ENCODE measurements at places on chromosomes 3 and 15.

DNA sequence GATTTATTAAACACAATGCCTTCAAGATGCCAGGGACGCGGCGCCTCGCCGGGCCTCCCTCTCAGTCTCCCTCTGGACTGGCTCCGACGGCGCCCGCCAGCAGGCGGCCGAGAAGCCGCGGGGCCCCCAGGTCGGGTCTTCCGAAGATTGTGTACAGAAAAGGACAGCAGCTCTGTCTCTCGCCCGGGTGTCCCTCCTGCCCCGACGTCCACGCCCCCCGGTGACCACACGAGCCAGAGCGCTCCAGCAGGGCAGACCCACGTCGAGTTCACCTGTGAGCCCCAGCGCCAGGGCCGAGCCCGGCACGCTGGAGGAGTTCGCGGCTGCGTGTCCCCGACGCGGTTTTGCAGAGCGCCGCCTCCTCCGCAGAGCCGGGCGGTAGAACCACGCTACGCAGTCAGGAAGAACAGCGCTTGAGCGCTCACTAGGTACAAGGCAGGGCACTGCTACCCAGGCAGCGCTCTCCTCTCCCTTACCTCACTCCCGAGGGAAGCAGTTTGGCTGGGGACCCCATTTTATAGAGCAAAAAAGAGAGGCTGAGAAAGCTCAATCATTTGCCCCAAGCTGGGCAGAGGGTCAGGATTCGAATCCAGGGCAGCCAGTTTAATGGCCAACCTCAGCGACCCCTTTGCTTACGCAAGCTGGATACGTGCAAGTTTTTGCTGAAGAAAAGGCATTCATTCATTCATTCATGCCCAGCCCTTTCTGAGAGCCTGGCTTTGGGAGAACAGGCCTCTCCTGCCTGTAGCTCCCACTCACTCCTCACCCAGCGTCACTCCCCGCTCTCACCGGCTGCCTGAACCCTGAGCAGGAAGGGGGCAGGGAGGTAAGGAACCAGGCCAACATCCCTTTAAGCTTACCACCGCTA, 3.0 kb upstream of the TLE3 start:
- DNase-seq, result peak; percentile 85

DNA sequence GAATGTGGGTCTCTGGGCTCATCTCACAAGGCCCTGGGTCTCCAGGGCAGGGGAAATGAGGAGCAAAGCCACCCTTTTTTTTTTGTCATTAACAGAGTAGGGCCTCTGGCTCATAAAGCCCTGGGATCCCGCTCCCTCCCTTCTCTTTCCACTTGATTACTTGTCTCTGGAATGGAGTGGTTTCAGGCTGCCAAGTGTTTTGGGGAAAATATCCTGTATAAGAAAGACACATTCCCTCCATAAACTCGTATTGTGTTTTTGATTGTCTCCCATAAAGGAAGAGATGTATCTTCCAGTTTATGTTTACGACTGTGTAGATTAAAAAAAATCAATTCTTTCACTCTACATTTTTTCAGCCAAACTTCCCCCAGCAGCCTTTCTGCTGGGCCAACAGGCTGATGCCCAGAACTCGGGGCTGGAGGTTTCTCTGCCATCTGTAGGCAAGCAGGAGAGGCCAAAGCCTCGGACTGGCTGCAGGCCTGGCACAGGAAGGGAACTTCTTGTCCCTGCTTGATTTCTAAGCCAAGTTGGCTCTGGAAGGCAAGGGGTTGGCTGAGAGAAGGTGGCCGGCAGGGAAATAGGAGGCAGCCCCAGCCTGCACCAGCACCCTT, 49.4 kb upstream of the INSYN1 start:
- DNase-seq, result no peak

DNA sequence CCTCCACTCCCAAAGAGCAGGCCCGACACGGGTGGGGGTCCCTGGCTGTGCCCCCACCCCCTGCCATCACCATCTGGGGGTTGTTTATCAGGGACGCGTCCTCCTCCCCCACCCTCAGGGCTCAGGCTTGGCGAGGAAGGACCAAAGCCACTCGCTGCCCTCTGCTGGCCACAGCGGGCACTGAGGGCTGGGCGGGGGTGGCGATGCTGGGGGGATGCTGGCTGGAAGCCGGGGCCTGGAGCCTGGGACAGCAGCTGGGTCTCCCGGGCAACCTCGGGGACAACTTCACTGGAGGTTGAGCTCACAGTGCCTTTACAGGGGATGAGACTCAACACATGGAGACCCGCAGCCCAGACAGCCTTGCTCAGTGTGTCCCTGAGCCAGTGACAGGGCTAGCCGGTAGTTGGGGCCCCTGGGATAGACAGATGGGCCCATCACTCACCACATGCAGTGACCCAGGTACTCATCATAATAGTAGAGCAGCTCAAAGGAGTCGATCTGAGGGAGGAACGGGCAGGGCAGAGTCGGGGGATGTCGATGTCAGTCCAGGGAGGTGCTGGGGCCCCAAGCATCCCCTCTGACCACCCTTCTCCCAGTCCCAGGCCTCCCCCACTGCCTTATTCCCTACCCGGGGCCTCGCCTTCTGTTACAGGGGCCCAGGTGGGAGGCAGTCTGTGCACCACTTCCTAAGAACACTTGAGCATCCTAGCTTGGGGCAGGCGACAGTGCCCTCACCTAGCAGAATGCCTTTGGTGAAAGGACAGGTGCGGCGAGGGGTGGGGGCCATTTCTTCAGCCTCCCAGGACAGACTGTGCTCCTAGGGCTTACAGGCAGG, 5.9 kb upstream of the CALML4 start:
- DNase-seq, result peak; percentile 63

DNA sequence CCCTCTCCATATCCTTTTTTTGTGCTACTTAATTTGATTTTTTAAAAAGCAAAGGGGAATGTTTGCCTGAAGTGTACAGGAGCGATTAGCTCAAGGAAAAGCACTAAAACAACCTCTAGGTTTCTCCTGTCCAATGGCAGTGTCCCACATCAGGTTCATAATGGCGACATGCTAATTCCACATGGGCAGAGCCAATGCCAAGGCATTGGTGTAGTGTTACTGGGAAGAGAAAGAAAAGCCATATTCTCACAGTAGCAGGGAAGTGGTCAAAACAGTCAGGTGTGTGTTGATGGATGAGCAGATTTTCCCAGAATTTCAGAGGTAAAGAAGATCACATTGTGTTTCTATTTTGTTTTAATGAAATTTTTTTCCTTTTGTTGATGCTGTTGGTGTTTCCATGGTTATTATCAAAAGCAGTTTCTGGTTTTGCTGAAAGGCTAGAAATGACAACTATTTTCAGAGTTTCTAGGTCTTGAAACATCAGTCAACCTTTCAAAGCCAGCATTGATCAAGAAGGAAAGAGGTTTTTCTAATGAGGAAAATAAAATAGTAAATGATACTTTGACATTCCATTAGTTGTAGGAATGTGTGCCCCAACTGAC, 65.2 kb downstream of the FNDC3B start:
- no peak for DNase-seq

DNA sequence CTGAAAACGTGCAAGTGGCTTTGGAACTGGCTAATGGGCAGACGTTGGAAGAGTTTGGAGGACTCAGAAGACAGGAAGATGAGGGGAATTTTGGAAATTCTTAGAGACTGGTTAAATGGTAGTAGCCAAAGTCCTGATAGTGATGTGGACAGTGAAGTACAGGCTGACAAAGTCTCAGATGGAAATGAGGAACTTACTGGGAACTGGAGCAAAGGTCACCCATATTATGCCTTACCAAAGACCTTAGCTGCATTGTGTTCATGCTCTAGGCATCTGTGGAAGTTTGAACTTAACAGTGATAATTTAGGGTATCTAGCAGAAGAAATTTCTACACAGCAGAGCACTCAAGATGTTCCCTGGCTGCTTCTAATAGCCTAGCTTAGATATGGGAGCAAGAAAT, 28.6 kb upstream of the SERPINI2 start:
- DNase-seq, result no peak

- DNase-seq, result no peak
Measured at GRCh38 chr3:65582012-65582717, 456.6 kb downstream of the MAGI1 start.

DNA sequence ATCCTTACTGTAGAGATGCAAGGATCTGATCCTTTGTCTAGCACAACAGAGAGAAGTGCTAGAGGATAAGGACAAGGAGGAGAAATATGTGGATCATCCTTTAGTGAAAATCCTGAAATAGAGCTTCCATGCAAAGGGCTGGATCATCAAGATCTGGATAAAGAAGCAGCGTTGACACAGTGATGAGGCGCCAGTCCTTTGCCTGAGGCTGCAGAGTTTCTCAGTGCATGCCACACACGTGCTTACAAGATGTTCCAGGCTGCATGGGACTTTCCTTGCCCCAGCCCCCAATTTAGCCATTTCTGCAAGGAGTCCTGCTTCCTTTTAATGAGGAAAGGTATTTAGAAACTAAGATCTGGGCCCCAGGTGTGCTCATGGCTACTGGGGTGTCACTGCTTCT, 7.2 kb upstream of the ABTB1 start:
- DNase-seq, result no peak

- DNase-seq, result no peak
Measured at GRCh38 chr3:179526989-179527391, 35.7 kb upstream of the ACTL6A start.

- no peak for DNase-seq
Measured at GRCh38 chr3:53074366-53074696, 28.5 kb upstream of the SFMBT1 start.

DNA sequence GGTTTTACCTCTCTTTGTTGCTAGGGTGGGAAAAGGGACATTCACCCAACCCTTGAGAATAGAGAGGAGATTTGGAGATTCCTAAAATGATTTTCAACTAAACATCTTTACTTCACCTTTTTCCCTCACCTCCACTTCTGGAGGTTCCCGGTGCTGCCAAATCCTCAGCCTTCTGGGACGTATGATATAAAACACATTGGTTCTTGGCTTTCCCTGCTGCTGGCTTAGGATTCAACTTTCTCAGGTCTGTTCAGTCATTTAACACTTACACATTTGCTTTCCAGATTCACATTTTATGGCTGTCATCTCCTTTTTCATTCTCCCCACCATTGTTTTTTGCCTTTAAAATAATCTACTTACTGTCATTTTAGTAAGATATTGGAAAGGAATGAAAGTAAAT, 106.6 kb downstream of the PIK3R4 start:
- DNase-seq, result no peak

DNA sequence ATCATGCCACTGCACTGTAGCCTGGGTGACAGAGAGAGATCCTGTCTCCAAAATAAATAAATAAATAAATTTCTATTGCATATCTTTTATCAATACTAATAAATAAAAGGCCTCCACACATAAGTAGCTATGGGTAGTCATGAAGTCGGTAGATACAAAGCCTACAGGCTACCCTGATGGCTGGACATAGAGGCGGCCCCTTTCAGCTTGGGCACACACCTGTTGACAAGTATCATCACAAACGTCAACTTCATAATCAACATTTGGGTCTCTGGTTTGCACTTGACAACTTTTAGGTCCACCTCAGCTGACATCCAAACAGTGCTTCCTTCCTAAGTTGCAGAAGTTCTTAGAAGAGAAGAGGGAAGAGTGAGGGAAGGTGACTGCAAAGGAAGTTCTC, 53.4 kb downstream of the ITGA11 start:
- DNase-seq, result no peak

- DNase-seq, result no peak
Measured at GRCh38 chr3:66997560-66998112, 471 bp upstream of the KBTBD8 start.
